ENCODE measurements at places on chromosomes 4 and X.

DNA sequence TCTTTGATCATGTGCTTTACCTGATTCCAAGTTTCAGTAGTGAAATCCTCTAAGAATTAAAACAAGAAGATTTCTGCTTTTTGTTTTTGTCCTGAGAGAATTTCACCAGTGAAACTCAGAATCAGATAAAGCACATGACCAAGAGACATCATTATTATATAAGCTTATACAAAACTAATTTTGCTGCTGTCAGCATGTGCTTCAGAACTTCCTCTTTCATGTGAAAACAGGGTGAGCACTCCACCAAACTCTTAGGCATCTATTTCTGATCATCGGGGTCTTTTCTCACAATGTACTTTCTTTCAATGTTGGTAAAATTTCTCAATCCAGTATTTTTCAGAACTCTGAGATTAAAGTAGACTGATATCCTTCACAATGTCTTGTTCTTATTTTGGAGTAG is 152.1 kb downstream of the SLC39A8 start:
- DNase-seq = no peak

DNA sequence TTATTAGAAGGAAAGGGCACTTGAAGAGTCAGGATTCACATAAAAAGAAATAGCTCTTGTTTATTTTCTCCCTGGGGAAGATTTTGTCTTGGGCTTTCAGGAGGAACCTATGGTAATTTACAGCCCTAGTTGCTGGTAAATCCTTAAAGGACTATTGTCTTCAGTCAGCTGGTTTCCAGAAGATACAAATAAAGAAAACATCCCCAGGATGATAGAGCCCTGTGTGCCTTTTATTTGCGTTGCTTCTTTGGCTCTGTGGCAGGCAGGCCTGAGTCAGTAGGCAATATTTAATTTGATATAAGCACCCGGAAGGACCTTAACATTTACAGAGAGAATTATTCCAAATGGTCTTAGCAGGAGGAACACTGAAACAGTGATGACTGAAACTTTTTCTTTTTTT is 131.0 kb upstream of the SLC34A2 start:
- no peak for DNase-seq

DNA sequence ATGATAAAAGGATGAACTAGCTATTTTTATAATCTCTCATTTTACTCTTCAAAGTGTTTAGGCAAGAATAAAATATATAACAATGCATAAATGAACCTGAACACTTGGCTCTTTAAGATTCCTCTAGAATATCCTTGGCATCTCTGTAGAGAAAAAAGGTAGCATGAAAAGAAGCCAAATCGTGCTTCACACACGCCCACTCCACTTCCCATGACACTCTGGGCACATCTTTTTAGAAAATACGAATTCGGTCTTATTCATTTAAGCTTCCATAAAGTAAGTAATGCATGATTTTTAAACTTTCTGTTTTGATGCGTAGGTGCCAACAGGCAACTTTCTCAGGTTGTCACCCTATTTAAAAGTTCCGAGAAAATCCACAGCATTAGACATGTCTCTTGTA is 73.6 kb upstream of the SORBS2 start:
- no peak for DNase-seq

DNA sequence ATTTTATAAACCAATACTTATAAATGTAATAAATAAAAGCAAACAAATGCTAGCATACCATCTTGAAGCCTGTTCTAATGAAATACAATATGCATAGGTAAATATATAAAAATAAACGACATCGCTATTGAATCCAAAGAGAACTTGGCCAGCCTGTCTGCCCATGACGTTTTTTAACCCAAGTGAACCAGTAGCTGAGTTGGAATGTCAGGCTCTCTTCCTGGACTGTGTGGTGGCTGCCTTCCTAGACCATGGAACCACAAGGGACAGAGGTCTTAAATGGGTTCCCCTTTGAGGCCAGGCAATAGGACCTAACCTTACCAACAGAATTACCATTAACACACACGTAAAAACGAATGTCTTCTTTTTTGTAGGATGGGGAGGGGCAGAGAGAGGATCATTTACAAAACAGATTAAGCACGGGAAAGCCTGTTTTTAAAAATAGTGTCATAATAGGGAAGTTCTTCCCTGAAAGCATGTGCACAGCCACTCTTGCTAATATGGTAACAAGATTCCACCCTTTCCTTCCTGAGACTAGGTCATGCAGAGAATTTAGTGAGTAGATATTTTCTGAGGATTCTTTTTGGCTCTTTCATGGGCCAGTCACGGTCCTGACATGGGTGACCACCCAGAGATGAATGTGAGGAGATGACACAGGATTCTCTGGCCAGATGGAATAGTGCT is 69.4 kb upstream of the ACSL1 start:
- no peak for DNase-seq

DNA sequence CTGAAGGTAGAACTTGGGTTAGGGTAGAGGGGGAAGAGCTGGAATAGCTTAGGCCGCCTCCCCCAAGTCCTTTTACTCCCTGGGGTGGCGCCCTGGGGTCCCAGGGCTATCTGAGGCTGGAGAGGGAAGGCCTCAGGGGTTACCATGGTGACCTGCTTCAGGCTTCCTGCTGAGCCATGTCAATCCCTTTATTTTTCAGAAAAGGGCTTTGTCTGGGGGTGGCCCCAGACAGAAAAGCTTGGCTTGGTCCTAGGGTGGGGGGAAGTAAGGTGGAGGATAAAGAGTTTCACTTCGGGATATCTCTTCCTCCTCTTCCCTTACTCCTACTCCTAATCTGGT is 6.3 kb downstream of the EFNB1 start:
- DNase-seq = no peak

DNA sequence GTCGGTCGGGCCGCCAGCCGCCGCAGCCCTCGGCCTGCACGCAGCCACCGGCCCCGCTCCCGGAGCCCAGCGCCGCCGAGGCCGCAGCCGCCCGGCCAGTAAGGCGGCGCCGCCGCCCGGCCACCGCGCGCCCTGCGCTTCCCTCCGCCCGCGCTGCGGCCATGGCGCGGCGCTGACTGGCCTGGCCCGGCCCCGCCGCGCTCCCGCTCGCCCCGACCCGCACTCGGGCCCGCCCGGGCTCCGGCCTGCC is 213 bp downstream of the NFKB1 start:
- DNase-seq = no peak

- no peak for DNase-seq
Observed at GRCh38 chr4:155237567-155237966, 29.1 kb downstream of the NPY2R start.

DNA sequence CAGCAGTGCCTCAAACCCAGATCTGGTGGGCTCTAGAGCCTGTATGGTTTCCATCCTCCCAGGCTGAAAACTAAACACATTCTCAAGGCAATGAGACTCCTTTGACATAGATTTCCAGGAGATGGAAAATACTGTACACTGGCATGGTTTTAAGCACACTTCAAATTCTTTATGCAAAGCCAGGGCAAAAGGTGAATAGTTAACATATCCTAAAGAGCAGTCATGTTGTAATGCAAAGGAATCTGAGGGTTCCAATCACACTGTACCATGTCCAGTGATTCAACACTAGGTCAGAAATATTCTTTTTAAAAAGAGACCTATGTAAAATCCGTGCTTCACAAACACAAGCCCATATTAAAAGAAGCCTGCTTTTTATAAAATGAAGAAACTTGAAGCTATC is 195.3 kb downstream of the QDPR start:
- DNase-seq = no peak

DNA sequence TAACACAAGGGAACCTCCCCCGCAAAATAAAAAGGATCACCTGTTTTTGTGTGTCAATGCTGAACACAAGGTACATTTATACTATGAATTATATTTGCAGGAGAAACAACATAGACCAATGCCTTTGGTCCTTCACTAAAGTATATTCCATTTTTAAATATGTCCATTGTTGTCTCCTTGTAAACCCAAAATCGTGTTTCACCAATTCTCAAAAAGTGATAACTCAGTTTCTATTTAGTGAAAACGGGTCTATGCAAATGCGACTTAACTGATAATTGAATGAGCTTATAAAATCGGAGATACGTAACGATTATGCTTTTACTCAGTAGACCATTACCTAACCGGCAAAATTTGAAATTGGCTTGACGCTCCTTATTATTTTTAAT is 2.1 kb downstream of the BRWD3 start:
- no peak for DNase-seq

DNA sequence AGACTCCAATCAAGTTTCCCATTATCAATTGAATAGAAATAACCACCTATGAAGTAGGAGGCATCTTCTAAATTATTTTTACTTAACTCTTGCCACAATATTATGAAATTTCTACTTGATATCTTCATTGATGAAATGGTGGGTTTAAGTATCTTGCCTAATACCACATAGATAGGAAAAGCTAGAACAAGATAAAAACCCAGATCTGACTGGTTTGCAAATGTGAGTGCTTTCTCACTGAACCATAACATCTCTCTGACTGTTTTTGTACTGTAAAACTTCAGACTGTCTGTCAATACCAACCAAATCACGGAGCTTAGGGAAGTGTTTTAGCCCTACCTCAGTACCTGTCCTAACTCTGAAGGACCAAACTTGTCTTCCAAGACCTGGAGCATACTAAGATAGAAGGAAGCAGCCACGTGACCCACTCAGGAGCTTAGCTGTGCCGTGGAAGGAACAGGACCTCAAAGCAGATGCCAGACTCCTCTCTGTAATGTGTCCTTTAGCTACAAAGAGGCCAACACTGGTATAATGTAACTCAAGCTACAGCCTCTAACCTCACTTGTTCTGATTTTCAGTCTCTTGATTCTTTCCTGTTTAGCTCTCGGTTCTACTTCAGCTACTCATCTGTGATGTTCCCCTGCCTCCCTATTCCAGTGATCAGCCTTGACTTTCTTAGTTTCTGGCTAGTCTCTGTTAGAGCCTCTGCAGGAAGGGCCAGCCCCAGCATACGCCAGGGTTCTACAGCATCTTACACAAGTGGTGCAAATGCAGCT is 84.4 kb downstream of the LRP2BP start:
- no peak for DNase-seq

DNA sequence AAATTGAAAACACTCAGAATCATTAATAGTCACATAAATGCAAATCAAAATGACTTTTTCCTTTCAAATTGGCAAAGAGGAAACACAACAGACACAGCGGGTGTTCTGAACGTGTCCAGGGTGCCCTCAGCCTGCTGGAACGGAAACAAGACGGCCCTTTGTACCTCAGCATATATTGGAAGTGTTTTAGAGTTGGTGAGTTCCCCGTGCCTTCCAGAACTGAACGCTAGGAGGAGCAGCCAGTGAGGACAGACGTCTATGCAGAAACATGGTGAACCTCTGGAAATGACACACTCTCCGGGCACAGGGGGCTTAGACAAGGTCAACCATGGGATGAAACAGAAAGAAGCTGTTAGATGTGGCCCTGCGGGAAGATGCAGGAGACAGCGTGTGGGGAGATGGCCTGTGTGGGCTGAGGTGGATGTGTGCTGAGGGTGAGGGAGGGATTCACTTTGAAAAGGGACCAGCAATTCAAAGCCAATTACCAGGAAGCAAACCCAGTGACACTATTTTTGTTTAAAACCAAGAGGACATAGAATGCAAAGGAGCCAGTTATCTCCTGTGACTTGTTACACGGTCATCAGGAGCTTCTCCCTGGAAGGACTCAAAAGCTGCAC is 40.4 kb downstream of the RNF212 start:
- DNase-seq = no peak

- DNase-seq = peak; percentile 1
Observed at GRCh38 chrX:15299941-15300851, 15.2 kb downstream of the ASB11 start.

GRCh38 chr4:41129936-41130440 is 84.4 kb downstream of the APBB2 start:
- no peak for DNase-seq

DNA sequence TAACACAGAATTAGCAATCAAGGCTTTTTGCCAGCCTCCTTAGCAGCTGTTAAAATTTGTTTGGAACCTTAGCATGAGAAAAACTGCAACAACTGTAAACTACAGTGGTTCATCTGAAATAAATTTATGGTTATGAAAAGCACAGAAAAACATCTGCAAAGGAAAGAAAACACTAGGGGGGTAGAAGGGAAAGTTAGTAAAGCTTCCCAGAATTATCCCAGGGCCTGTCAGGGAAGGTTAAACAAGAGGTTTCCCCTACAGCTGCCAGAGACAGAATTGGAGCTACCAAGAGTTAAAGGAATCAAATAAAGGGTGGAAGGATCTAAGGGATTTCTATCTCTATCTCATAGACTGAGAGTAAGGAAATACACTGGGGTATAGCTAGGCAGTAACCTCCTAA is 234.7 kb upstream of the DIAPH2 start:
- DNase-seq = no peak

DNA sequence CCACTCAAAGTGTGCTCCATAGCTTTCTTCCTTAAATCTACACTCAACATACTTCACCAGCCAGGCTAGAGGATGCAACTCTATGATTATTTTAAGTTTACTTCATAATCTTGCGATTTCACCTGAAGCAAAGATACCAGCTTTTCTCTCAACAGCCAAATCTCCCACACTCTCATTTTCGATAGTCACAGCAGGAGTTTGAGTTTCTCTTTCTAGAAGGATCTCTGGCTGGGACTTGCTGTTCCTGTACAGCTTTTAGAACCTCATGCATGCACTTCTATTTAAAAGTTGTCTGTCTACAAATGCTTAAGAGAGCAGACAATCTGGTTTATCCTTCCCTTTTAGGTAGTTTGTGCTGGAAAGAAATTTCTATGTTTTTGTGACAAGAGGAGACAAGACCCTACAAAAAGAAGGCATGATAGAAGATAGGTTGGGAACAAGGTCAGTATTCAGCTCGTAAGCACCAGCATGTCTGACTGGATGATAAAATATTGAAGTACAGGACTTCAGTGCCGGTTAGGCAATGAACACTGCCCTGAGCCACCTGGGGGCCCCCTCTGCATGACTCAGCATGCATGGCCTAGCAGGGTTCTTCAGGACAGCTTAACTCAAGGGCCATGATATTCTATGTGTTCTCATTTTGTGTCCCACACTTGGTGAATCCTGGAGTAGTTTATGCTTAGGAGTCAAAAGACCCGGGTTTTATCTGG is 65.6 kb downstream of the ATXN3L start:
- DNase-seq = no peak

- no peak for DNase-seq
Observed at GRCh38 chrX:153520287-153520917, 3.0 kb downstream of the ATP2B3 start.

DNA sequence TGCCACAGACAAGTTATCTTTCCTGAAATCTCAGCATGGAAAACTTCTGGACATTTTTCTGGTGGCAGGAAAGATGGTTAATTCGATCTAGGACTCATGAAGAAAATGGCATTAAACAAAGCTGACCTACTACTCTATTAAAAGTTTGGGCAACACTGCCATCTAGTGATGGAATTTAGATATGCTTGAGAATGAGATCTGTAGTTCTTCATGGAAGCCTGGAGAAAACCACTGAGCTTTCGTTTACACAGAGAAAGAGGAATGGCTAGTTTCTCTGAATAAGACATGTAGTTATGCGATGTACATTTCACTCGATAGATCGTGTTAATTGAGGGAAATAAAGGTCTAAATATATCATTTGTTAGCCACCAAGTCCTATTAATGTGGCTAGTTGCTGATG is 51.7 kb upstream of the CHRDL1 start:
- DNase-seq = peak; percentile 11

GRCh38 chrX:96027407-96027806 is 657.2 kb upstream of the DIAPH2 start:
- peak; percentile 81 for DNase-seq

Measured in NCI-H446 treated with DMSO at 0.1 percent for 48 hours (cell line).